ENCODE measurements at places on chromosomes 12 and 14. TPM values are rescaled to one million over a fixed set of nuclear protein-coding genes. Genes with fewer than 3 reads are reported as not detected.

Gene CLEC9A
- total RNA-seq, result not detected

Gene FLRT2
- 36.0 TPM for total RNA-seq

Gene PRKD1
- 12.0 TPM for total RNA-seq

Gene TMEM132D
- total RNA-seq, result under 0.01 TPM

Gene RNASE3
- total RNA-seq, result not detected

Gene FOXN3
- total RNA-seq, result 59.7 TPM

Measured in articular chondrocyte of knee joint (primary cell).